Effector memory CD8-positive, alpha-beta T cell (primary cell): ENCODE measurements at places on chromosomes 2 and 18.
A peak's percentile ranks its signal among the peaks of the same experiment; 100 is the strongest.

GRCh38 chr2:98614024-98614739 lies 5.8 kb downstream of the UNC50 start:
- H3K27ac ChIP-seq: peak overlapping the region; percentile 77
- DNase-seq: no peak
- peaks cover 47% of the 10 kb centered on the region for H3K4me1 ChIP-seq
- no peaks in the 10 kb centered on the region for H3K27me3 ChIP-seq
- H3K36me3 ChIP-seq: peaks cover 51% of the 10 kb centered on the region

DNA sequence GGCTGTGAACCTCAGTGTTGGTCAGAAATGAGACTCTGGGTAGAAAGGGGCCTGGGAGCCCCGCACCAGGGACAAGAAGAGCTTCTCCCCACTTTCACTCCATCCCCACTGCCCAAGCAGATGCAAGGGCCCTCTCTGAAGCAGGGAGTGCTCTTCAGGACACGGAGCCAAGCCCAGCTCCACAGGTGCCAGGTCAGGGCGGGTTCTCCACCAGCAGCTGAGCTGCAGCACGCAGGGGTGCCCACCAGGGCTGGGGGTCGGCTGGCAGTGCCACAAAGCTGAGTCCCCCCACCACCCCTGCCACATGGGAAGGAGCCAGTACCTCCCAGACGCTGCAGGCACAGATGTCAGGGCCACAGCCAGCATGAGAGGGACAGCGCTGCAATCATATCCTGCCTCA lies 106.2 kb downstream of the INHBB start:
- no peak overlapping the region for H3K27ac ChIP-seq
- DNase-seq: no peak
- no peaks in the 10 kb centered on the region for H3K4me1 ChIP-seq
- H3K36me3 ChIP-seq: no peaks in the 10 kb centered on the region
- no peak overlapping the region for H3K4me3 ChIP-seq
- peaks cover 44% of the 10 kb centered on the region for H3K27me3 ChIP-seq

GRCh38 chr2:120498576-120499394 lies 152.8 kb downstream of the INHBB start:
- no peak overlapping the region for H3K4me3 ChIP-seq
- peaks cover 27% of the 10 kb centered on the region for H3K27me3 ChIP-seq
- no peak for DNase-seq
- no peak overlapping the region for H3K27ac ChIP-seq

DNA sequence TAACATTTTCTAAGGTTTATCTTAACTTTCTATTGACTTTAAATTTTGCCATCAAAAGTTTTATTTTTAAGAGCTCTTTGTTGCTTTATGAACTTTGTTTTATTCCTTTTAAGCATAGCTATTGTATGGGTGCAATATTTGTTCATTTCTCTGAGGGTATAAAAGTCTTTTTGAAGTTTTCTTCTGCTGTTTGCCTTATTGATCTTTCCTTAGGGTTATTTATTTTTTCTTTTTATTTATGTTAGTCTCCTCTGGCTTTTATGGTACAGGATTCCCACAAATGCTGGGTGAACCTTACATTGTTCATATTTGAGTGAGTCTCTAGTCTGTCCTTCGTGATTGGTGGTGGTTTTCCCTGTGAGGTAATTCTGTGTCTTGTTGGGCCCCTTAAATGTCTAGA lies 68.4 kb downstream of the PARD3B start:
- no peaks in the 10 kb centered on the region for H3K36me3 ChIP-seq
- no peak overlapping the region for H3K4me3 ChIP-seq
- no peak for DNase-seq
- no peaks in the 10 kb centered on the region for H3K27me3 ChIP-seq
- H3K27ac ChIP-seq: no peak overlapping the region
- no peaks in the 10 kb centered on the region for H3K4me1 ChIP-seq

DNA sequence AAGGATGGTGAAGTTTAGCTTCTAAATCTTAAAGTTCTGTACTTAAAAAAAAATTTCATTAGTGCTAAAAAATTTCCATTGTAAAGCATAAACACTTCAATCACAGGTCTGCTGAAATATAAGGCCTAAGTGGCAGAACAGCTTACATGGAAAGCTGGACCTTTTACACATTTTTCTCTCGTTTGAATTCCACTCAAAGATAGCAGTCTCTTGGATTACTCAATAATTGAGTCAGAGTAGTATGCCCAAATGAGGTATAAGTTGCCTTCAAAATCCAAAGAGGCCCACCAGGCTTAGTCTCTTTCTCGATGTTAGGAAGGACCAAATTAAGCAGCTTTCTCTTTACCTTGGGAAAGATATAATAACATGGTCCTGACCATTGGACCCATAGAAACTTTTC lies 220.4 kb upstream of the CWC22 start:
- H3K4me1 ChIP-seq: no peaks in the 10 kb centered on the region
- no peak overlapping the region for H3K27ac ChIP-seq
- DNase-seq: no peak
- H3K4me3 ChIP-seq: no peak overlapping the region
- peaks cover 6% of the 10 kb centered on the region for H3K27me3 ChIP-seq

GRCh38 chr2:97645112-97645694 lies 659 bp upstream of the COX5B start:
- peak overlapping the region; percentile 90 for H3K27ac ChIP-seq
- H3K27me3 ChIP-seq: peaks cover 1% of the 10 kb centered on the region
- peaks cover 37% of the 10 kb centered on the region for H3K36me3 ChIP-seq
- no peak for DNase-seq

- DNase-seq: no peak
- peaks cover 22% of the 10 kb centered on the region for H3K4me1 ChIP-seq
- no peak overlapping the region for H3K27ac ChIP-seq
- no peaks in the 10 kb centered on the region for H3K27me3 ChIP-seq
- no peak overlapping the region for H3K4me3 ChIP-seq
These were observed 575.4 kb downstream of the ARHGAP15 start for GRCh38 chr2:143704451-143705106.

DNA sequence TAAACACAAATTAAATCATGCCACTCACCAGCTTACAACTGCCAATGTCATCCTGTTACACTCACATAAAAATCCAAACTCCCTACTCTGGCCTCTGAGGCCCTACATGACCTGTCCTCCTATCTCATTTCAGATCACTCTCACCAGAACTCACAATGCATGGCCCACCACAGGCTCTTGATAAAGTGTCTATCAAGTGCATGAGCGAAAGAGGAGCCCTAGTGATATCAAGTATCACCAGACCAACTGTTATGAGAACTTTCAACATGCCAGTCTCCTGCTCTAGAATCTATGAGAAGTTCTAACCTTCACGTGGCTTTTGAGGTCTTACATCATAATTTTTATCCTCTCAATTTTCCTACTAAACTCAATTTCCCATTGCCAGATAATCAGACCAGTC lies 76.4 kb upstream of the CD226 start:
- H3K4me3 ChIP-seq: no peak overlapping the region
- no peaks in the 10 kb centered on the region for H3K27me3 ChIP-seq
- H3K36me3 ChIP-seq: peaks cover 11% of the 10 kb centered on the region
- H3K4me1 ChIP-seq: no peaks in the 10 kb centered on the region
- DNase-seq: no peak
- no peak overlapping the region for H3K27ac ChIP-seq

DNA sequence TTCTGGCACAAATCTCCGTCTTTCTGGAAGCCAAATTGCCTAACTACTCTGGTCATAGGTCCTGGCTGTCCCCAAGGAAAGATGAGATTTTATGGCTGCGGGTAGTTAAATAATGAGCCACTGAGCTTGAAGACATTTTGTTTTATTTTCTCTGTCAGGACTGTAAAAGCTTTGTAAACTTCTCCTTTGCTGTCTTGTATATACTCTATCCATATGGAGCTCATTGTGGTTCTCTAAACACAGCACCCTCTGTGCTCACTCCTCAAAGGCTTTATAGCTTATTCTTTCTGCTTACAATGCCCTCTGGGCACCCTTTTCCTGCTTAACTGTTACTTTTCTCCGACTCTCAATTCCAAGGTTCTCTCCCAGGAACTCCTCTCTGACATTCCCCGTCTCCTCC lies 209.1 kb downstream of the CMPK2 start:
- no peak overlapping the region for H3K4me3 ChIP-seq
- H3K27ac ChIP-seq: no peak overlapping the region
- H3K4me1 ChIP-seq: no peaks in the 10 kb centered on the region
- no peaks in the 10 kb centered on the region for H3K36me3 ChIP-seq
- peaks cover 5% of the 10 kb centered on the region for H3K27me3 ChIP-seq

- DNase-seq: no peak
- H3K36me3 ChIP-seq: no peaks in the 10 kb centered on the region
- peaks cover 13% of the 10 kb centered on the region for H3K27me3 ChIP-seq
These were observed 48.7 kb upstream of the MSH2 start for GRCh38 chr2:47354013-47354847.

GRCh38 chr18:48806551-48807261 lies 144.1 kb downstream of the SMAD7 start:
- H3K27me3 ChIP-seq: no peaks in the 10 kb centered on the region
- no peak for DNase-seq
- peak overlapping the region; percentile 88 for H3K27ac ChIP-seq
- H3K4me3 ChIP-seq: peak overlapping the region; percentile 71
- peaks cover 32% of the 10 kb centered on the region for H3K4me1 ChIP-seq

- no peak overlapping the region for H3K27ac ChIP-seq
- no peak for DNase-seq
- peaks cover 78% of the 10 kb centered on the region for H3K27me3 ChIP-seq
- H3K36me3 ChIP-seq: peaks cover 3% of the 10 kb centered on the region
- no peak overlapping the region for H3K4me3 ChIP-seq
These were observed 2.5 kb upstream of the POMC start for GRCh38 chr2:25170888-25171287.

DNA sequence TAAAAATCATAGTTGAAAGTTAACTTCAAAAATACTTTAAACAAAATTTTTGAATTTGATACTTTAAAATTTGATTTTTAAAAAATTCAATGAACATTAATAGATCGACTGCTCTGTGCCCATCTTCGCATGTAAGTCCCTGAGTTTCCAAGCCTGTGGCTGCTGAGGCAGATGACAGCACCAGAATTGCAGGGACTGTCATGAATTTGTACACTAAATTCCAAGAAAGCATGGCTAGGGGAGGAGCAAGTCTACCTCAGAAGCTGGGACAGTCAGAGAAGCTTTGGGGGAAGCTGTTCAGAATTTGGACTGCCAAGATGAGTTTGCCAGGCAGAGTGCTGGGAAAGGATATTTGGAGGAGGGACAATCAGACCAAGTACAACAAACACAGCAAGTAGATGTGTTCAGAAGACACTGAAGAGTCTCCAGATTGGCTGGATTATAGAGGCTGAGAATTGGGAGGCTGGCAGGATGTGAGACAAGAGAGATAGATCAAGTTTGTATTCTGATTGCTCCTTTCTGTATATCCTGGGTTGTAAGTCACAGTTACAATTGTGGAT lies 79.0 kb downstream of the ASXL3 start:
- H3K36me3 ChIP-seq: no peaks in the 10 kb centered on the region
- no peak overlapping the region for H3K4me3 ChIP-seq
- H3K4me1 ChIP-seq: no peaks in the 10 kb centered on the region
- DNase-seq: no peak
- no peaks in the 10 kb centered on the region for H3K27me3 ChIP-seq

DNA sequence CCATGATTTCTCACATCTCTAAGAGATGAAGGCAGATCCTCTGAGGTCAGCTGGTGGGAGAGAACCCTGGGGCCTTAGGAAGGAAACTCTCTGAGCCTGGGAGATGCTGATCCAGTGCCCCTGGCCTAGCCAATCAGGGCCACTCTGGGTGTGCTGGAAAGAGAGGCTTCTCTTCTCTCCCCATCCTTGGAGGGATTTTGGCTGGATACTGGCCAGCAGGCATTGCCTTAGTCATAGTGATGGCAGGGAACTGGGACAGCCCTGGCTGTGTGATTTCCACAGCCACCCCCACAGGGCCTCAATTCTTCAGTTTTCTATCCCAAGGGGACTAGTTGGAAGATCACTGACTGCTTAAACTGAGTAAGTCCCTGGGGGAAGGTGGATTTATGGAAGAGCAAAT lies 26.6 kb upstream of the PLB1 start:
- H3K36me3 ChIP-seq: peaks cover 3% of the 10 kb centered on the region
- peak overlapping the region; percentile 36 for H3K27ac ChIP-seq
- H3K4me1 ChIP-seq: peaks cover 12% of the 10 kb centered on the region
- no peak for DNase-seq
- H3K4me3 ChIP-seq: no peak overlapping the region

GRCh38 chr2:200765139-200765951 lies 46.4 kb upstream of the BZW1 start:
- H3K4me1 ChIP-seq: no peaks in the 10 kb centered on the region
- DNase-seq: no peak
- peaks cover 30% of the 10 kb centered on the region for H3K27me3 ChIP-seq
- no peak overlapping the region for H3K4me3 ChIP-seq
- H3K27ac ChIP-seq: no peak overlapping the region
- H3K36me3 ChIP-seq: no peaks in the 10 kb centered on the region

GRCh38 chr2:201734111-201734510 lies 35.7 kb upstream of the MPP4 start:
- H3K4me3 ChIP-seq: no peak overlapping the region
- no peaks in the 10 kb centered on the region for H3K4me1 ChIP-seq
- DNase-seq: no peak
- H3K27me3 ChIP-seq: no peaks in the 10 kb centered on the region
- no peak overlapping the region for H3K27ac ChIP-seq

DNA sequence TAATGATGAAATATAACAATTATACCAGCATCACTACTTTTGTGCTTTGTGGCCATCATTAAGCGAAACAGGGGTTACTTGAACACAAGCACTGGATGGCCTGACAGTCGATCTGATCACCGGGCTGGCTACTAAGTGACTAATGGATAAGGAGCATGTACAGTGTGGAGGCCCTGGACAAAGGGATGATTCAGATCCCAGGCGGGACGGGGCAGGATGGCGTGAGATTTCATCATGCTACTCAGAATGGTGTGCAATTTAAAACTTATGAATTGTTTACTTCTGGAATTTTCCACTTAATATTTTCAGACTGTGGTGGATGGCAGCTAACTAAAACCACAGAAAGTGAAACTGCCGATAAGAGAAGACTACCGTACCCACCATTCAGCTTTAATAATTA lies 7.0 kb upstream of the CLIP4 start:
- no peak overlapping the region for H3K27ac ChIP-seq
- H3K36me3 ChIP-seq: no peaks in the 10 kb centered on the region
- H3K27me3 ChIP-seq: no peaks in the 10 kb centered on the region
- DNase-seq: no peak

DNA sequence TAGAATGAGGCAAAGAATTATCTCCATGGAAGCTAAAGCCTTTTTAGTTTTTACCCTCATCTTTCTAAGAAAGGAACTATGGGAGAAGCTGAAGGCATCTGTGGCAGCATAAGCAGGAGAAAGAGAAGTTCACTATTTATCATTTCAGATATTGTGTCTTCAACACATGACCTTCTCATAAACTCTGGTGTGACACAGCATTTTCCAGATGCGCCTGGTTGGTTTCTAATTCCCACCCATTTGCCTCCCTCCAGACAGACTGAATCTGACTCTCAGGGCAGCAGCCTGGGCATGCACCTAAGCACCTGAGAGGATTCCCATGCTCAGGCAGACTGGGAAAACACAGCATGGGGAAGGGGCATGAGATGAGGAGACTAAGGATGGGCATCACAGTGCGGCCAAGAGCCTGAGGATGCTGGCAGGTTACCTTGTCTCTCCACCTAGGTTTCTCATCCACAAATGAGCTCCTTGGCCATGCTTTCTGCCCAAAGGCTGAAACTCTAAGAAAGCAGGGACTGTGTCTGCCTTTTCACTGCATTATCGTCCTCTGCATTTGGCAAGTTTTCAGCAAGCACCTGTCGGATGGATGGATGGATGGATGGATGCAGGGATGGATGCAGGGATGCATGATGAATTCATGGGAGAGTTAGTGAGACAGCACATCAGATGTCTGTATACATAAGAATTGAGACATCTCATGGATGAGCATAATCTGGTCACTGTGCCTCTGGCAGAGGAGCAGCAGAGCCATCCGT lies 28.8 kb upstream of the SULT1C4 start:
- no peaks in the 10 kb centered on the region for H3K4me1 ChIP-seq
- H3K27ac ChIP-seq: no peak overlapping the region
- no peak for DNase-seq
- H3K4me3 ChIP-seq: no peak overlapping the region
- H3K36me3 ChIP-seq: no peaks in the 10 kb centered on the region
- peaks cover 13% of the 10 kb centered on the region for H3K27me3 ChIP-seq
